ENCODE measurements at places on chromosomes 2 and 18.
A peak's percentile ranks its signal among the peaks of the same experiment; 100 is the strongest.

- peak; percentile 26 for DNase-seq
Measured at GRCh38 chr2:53475321-53475720, 292.3 kb upstream of the CHAC2 start.

DNA sequence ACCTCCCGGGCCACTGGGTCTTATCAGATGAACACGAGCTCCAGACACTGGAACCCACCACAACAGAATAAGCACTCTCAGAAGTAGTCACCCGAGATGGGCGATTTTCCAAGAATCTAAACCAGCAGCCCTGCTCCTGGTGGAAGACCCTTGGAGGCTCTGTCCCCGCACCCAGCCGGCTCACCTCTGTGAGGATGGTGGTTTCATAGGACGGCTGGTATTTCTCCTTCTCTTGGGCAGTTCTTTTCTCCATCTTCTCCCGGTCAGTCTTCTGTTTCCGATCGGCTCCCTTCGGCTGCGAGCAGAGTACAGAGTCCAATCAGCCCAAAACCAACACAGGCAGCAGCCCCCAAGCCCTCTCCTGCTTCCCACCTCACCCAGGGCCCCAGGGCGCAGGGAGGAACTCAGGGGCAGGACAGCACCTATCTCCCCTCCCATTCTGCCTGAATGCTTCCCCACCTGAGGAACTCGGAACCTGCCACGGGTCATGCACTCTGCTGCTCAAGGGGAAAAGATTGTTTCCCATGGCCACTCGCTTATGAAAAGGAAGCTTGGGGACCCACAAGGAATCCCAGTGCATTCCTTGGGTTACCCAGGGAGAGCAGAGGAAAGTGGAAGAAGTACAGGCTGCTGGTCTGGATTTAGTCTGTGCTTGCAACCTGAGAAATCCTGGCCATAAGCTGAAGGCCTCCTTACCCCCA is 42.7 kb downstream of the TFCP2L1 start:
- DNase-seq: no peak

- DNase-seq: no peak
Measured at GRCh38 chr2:161063946-161064306, 96.3 kb upstream of the TANK start.

- DNase-seq: no peak
Measured at GRCh38 chr2:77838441-77838840, 316.3 kb upstream of the LRRTM4 start.

- DNase-seq: peak; percentile 18
Measured at GRCh38 chr2:55616551-55617174, 759 bp downstream of the PPP4R3B start.

DNA sequence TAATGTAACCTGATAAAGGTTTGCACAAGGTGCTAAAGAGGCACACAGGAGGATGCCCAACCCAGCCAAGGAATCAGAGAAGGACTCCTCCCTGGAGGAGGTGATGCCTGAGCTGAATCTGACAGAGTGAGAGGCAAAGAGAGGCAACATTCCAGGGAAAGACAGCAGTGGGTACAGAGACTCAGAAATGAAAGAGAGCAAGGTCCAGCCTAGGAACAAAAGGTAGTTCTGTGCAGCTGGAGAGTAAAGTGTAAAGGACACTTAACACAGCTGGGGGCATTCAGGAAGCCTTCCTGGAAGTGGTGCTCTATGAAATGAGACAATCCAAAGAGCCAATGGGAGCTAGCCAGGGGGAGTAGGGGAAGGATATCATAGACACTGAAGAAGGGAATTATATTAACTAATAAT is 181.0 kb upstream of the GLI2 start:
- DNase-seq: no peak

DNA sequence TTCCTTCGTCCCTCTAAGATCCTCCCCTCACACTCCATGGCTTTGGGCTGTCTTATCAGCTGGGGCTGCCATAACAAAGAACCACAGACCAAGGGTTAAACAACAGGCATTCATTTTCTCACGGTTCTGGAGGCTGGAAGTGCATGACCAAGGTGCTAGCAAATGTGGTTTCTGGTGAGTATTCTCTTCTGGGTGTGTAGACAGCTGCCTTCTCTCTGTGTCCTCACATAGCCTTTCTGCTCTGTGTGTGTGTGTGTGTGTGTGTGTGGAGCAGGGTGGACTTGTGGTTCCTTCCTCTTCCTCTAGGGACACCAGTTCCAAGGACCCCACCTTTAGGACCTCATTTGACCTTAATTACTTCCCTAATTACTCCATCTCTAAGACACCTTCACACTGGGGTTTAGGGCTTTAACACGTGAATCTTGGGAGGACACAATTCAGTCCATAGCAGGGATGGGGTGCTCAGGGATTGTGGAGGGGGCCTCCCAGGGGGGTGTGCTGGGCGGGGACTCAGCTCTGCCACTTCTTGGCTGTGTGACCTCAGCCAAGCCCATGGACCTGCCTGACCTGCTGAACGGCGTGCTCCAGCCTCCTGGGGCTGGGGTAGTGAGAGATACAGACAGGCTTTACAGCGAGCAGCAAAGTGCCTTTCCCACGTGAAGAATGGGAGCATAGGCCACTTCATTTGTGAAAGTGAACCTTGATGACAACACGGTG is 38.0 kb downstream of the ACKR3 start:
- DNase-seq: no peak
